HFFc6 (cell line): ENCODE measurements at places on chromosomes 16 and 17. TPM values are rescaled to one million over a fixed set of nuclear protein-coding genes. Genes with fewer than 3 reads are reported as not detected.

GRCh38 chr16:27551036-27551435 lies 1.1 kb downstream of the KATNIP start:
- peak; percentile 39 for DNase-seq

GRCh38 chr17:45287526-45288500 lies 25.9 kb upstream of the SPATA32 start:
- DNase-seq = no peak

GRCh38 chr16:2507052-2507659 lies 6.6 kb upstream of the ATP6V0C start:
- no peak for DNase-seq

DNA sequence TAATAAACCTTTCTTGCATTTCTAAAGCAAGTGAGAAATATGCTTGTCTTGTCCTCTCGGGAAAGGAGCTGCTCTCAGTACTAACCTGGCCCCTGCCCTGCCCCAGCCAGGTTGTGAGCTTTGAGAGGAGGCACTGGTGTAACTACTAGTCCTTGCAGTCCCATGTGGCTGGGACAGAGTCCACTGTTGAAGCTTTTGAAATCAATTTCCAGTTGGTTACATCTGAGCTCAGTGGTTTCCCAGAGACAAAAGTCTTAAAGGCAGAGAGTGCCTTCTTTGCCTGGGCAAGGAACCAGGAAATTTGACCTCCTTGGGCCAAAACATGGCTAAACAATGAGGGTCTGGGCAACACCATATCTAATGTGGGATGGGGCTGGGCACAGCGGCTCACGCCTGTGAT lies 48.7 kb downstream of the GSG1L start:
- no peak for DNase-seq

DNA sequence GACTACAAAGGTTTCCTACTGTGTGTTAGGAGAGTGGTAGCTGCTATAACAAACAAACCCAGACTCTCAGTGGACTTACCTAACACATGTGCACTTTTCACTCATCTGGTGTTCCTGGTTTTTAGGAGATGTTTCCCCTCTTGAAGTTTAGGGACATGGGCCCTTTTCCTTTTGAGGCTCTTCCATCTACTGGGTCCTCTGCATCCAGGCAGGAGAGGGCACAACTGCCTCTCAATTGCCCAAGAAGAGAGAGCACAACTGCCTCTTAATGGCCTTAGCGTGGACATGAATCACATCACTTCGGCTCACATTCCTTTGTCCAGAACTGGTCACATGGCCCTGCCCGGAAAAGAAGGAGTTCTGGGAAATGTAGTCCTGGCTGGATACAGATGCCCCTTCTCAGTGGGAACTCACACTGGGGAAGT lies 9.8 kb upstream of the TNRC6C start:
- DNase-seq = peak; percentile 49

GRCh38 chr16:81616321-81617020 lies 162.6 kb upstream of the PLCG2 start:
- DNase-seq = peak; percentile 30

DNA sequence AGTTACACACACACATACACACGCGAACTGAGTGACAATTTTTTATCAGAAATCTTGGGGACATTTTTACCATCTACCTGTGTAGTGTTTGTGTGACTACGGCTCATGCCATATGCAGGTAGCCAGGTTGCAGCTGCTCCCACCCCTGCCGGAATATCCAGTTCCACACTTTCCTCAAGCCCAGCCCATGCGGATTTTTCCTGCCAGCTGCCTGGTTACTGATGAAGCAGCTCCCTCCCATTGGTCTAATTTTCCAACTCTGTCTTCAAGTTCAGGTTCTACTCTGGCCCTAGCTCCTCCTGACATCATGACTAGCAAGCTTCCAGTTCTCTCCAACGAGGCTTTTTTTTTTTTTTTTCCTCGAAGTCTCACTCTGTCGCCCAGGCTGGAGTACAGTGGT lies 4.8 kb downstream of the GSG1L2 start:
- DNase-seq = peak; percentile 43

DNA sequence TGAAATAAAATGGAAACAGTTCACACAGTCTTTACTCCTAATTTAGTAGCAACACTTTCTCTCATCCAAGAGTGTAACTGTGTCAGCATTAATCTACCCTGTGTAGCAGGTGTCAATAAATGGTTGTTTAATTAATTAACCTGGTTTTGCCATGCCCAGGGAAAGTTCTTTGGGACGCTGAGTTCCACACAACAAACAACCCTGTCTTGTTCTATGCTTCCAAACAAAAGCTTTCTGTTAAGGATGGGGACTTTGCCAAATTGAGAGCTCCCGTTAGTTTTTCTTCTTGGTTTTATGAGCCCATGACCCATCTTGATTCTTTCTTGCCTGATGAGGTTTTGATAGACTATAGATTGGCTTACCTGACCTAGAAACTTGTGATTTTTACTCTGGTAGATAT lies 530.1 kb downstream of the KCNJ2 start:
- DNase-seq = no peak

DNA sequence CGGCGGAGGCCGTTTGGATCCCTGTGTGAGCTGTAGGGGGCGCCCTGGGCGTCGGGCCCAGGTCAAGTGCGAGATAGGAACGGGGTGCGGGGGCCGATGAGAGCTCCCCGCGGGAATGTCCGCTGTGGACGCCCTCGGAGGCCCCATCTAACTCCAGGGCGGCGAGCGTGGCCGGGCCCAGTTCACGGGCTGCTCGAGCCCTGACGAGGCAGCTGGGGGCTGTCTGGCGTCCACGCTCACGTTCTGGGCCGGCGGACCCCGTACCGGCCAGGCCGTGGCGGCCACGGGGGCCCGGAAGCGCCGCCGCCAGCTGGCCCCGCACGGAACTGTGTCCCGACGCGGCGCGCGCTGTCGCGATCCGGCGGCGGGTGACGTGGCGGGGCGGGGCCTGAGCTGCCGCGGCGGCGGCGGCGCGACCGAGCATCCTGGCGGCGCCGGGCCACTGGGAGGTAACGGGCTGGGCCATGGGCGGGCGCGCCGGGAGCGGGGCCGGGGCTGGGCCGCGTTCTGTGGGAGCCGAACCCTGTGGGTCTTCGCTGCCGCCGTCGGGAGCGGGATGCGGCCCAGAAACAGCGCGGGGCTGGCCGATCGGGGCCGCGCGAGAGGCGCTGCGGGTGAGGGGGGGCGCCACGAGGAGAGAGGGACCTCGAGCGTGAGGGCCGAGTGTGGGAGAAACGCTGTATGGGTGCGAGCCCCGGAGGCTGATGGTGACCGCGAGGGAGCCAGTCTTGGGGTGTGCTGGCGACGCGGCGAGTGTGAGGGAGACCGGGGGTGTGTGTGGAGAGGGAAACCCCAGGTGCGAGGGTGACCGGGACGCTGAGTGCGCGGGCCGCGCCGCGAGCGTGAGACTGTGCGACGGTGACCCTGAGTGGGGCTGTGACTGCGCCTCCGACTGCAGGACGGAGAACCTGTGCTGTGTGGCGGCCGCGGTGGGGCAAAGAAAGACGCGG lies at the start of gene SLC7A6:
Gene SLC7A6 (plus strand): TSS at position 399 of the 950 bp plus-strand sequence. CDS start 10,201 bp downstream, outside the sequence.
- DNase-seq = peak; percentile 69

- peak; percentile 33 for DNase-seq
Observed at GRCh38 chr16:65098916-65099315, 22.9 kb downstream of the CDH11 start.

DNA sequence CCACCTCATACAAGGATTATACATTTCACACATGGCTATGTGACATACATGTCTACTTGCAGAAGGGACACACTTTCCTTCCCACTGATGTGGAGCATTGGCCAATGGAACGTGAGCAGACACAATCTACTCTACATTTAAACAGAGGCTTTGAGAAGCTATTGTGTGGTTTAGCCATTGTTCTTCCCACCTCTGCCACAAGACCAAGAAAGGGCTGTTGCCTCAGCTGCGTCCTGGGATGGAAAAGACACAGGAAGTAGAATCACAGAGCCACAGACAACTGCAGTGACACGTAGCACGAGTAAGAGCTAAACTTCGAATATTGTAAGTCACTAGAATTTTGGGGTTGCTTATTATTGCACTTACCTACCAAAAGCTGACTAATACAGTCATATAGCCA lies 33.3 kb downstream of the PRKCB start:
- no peak for DNase-seq

DNA sequence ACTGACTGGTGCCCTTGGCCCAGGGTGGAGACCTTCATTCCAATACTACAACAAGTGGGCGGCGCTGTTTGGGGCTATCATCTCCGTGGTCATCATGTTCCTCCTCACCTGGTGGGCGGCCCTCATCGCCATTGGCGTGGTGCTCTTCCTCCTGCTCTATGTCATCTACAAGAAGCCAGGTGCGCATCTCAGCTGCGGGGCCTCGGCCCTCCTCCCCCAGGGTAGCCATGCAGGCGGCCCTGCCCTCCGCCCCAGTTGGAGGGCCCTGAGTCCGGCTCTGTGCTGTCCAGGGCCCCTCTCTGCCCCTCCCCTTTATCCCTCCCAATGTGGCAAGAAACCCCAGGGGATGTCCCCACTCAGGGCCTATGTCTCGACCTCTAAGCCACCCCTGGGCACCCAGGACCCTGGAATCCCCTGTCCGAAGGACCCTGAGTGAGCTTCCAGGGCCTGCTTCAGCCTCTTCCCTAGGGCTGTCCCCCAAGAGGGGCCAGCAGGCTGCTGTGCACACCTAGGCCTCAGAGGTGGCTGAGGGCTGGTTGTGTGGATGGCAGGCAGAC lies 19.1 kb downstream of the SLC12A3 start:
- DNase-seq = no peak

DNA sequence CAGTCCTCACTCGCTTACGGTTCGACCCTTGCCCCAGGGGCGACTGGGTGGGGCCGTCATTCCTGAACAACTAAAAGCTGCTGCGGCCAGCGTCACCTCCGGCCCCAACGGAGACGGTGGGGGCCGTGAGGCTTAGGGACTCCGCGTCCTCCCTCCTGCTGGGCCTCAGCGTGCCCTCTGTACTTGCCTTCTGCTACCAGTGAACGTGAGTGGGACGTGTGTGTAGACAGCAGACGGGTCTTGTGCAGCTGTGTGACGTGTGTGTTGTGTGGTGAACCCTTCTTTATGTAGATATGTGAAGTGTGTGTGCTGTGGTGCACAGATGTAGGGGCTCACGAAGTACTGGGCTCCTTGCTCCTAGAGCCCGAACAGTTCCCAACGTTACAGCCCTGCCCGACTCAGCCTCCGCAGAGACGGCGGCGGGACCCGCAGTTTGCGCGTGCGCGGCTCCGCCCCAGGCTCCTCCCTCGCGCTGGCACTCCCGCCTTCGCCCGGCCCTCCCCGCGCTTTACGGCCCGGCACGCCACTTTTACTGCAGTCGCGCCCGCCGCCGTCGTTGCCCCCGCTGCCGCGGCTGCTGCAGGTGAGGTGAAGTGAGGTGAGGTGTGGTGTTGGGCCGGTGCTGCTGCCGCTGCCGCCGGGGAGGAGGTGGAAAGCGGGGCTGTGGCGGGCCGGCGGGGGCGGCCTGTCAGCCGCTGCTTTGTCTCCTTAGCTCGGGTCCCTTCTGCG lies at the start of gene PHAF1:
Gene PHAF1 (plus strand): TSS at position 535 of the 729 bp plus-strand sequence. CDS start 235 bp downstream, outside the sequence.
- DNase-seq = peak; percentile 85

DNA sequence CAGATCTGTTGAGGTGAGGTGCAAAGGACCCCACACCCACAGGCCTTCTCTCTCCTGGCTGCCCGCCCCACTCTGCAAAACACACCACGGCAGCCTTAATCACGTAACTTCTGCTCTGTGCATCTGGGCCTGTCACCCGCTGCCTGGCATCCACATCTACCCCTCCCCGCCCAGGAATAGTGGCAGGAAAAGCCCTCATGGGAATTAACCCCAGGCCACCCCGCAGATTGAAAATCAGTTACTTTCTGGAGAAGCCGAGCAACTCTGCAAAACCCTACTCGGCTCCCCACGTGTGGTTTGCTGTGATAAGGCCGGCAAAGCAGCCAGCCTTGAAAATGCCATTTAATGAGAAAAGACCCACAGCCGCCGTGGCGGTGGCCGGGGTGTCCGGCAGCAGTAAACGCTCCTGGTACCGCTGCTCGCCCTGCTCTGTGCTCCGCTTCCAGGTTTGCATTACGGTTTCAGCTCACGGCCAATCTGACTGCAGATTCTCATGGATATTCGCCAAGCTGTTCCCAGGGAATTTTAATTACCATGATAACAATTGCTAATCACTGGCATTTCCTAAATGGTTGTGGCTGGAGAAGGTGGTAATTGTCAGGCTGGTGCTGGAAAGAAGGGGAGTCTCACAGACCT lies 78.0 kb upstream of the DOC2B start:
- no peak for DNase-seq

GRCh38 chr17:55283256-55283965 lies 18.7 kb downstream of the HLF start:
- no peak for DNase-seq

DNA sequence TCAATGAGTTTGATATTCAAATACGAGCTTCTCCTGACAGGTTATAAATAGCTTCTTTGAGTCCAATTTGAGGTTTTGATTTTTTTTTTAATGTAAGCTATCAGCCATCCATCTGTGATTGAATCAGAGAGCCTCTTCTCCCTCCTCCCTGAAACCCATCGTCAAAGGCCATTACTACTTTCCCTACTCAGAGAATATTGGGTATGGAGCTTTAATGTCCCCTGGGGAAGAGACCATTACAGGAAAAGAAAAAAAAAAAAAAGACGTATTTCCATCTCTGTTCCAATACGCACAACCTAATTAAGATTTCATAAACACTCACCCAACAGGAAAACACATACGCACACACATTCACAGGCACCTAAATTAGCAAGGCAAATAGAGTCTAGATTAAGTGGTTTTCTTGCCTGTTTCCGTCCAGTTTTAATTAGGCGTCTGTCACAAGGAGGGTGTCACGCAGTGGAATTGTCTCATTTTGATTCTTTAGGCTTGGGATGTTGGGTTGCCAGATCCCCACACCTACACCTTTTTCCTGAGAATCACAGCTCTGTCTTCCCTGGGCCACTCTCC lies 194.3 kb upstream of the RPL38 start:
- no peak for DNase-seq

DNA sequence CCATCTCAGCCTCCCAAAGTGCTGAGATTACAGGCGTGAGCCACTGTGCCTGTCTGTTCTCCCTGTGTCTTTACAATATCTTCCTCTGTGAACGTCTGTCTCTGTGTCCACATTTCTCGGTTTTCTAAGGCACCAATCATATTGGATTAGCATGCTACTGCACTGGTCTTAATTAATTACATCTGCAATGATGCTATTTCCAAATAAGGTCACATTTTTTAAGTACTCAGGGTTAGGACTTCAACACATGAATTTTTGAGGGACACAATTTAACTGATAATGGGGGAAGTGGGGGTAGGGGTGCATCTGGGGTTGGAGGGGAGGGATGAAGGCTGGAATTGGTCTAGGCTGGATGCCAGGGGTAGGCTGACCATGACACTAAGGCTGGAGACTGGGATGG lies 102.6 kb downstream of the N4BP1 start:
- no peak for DNase-seq

DNA sequence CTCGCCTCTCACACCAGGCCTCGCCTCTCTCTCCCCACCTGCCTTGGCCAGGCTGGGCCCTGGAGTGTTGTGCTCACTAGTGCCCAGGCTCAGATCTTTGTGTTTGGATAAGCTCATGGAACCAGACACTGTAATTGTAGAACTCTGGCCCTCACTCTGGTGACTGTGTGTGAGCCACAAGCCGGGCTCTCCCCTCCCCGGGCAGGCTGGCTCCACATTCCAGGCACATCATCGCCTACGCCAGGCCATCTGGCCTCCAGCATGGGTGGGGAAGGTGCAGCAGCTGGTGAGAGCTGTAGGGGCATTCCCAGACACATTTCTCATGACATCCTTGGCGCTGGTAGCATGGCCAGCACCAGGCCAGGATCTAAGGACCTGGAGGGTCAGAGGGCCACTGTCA lies 202.3 kb downstream of the RAB11FIP4 start:
- DNase-seq = peak; percentile 76

The TTLL6 gene
- not detected in 3 replicates for total RNA-seq

The TEKT1 gene
- total RNA-seq = not detected in 3 replicates

The OGFOD1 gene
- 74.1 to 81.5 TPM (median 77.5 TPM) in 3 replicates for total RNA-seq

The ABCA6 gene
- not detected in 3 replicates for total RNA-seq

The NPIPB9 gene
- total RNA-seq = 0.18 and 0.46 TPM in 2 replicates

The SDK2 gene
- 0.03 TPM in 1 of 3 replicates, not detected in the others for total RNA-seq

The CLDN6 gene
- 0.18 to 0.21 TPM in 2 of 3 replicates, not detected in the other for total RNA-seq

The KRTAP2-1 gene
- not detected in 3 replicates for total RNA-seq

The GAST gene
- total RNA-seq = not detected in 3 replicates
